SJCRH30 (cell line): ENCODE measurements at places on chromosomes 2 and 18. TPM values are rescaled to one million over a fixed set of nuclear protein-coding genes. Genes with fewer than 3 reads are reported as not detected.

DNA sequence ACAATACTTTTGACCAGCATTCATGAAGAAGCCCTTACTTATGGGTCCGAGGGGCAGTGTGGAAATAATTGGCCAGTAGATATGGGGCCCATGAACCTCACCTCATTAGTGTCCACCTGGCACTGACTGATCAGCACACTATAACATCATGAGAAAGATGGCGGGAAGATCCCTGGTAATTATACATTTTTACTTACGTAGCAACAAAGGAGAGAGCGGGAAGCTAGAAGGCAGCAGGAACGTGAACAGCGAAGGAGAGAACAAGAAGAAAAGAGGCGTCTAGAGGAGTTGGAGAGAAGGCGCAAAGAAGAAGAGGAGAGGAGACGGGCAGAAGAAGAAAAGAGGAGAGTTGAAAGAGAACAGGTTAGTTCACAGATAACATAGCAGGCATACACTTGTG lies 136.0 kb upstream of the IL1R2 start:
- no peak overlapping the region for H3K4me3 ChIP-seq
- no peaks in the 10 kb centered on the region for H3K27me3 ChIP-seq
- H3K4me1 ChIP-seq, result no peaks in the 10 kb centered on the region; the same call in 1 of the 2 replicates
- no peak for DNase-seq
- peaks cover 62% of the 10 kb centered on the region for H3K36me3 ChIP-seq
- no peak overlapping the region for H3K27ac ChIP-seq

- no peaks in the 10 kb centered on the region for H3K27me3 ChIP-seq
- no peaks in the 10 kb centered on the region for H3K4me1 ChIP-seq
- H3K4me3 ChIP-seq, result no peak overlapping the region
- H3K36me3 ChIP-seq, result no peaks in the 10 kb centered on the region
- no peak overlapping the region for H3K27ac ChIP-seq
Observed at GRCh38 chr2:187959821-187960220, 331.9 kb upstream of the GULP1 start.

DNA sequence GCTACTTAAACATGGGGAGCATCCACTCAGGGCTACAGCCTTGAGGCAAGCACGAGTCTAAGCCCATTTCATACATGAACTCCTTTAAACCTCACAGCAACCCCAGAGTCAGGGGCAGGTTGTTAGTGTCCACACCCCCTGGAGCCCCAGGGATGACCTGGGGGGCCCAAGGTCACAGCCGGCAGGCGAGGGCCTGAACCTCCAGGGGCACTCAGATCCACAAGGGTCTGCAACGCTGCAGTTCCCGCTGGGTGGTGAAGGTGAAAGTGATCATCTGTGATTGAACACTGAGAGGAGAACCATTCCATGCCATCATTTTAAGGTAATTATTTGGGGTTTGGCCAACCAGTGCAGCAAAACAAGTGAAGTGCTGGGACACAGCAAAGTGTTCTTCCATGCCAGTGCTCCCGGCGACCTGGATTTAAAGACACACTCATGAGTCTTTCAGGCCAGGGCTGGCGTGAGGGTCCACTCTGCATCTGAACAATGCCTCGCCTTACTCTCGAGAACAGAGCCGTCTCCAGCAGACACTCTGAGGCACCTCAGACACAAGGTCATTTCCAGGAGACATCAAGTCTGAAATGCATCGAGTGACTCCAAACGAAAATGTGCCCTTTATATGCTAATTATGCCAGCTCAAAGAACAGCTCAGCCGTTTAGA lies 61.6 kb upstream of the SNTG2 start:
- no peaks in the 10 kb centered on the region for H3K27me3 ChIP-seq
- peak overlapping the region; percentile 69; the same call in 1 of the 2 replicates for H3K27ac ChIP-seq
- H3K36me3 ChIP-seq, result no peaks in the 10 kb centered on the region
- DNase-seq, result no peak

HOXD12 gene
- 0.10 TPM in 1 of 2 replicates, not detected in the other for total RNA-seq

EVA1A gene
- not detected in 2 replicates for total RNA-seq

ADD2 gene
- total RNA-seq, result 0.08 and 0.13 TPM in 2 replicates

RAPGEF4 gene
- 5.1 and 6.1 TPM in 2 replicates for total RNA-seq

INPP1 gene
- 27.2 and 35.0 TPM in 2 replicates for total RNA-seq

SLC5A7 gene
- not detected in 2 replicates for total RNA-seq

CHST10 gene
- 20.0 and 27.4 TPM in 2 replicates for total RNA-seq

DNA sequence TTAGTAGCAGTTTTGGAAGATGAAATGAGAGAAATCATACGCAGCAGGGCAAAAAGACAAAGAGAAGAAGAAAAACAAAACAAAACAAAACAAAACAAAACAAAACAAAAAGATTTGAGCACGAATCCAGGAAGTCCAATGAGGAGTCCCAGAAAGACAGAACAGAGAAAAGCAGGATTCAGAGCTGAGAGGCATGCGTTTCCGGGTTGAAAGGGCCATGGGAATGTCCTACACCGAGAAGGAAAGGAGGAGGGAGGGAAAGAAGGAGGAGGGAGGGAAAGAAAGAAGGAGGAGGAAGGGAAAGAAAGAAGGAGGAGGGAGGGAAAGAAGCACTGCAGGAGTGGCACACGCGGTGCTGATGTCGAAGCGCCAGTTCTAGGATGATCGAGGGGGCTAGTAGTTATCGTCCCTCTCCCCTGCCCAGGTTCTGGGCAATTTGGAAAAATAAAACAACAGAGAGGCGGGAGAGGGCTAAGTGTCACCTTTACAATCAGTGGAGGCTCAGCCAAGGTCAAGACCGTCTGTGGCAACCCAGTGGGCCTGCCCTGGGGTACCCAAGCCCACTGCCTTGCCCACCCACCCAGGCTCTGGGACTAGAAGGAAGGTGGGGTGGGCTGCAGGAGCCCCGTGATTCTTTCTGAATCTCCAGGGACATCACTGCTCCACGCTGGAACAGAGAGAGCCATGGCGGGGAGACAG lies 68.4 kb downstream of the TWIST2 start:
- H3K27me3 ChIP-seq, result peaks cover 8% of the 10 kb centered on the region

GRCh38 chr2:69012310-69013141 lies 453 bp upstream of the ANTXR1 start:
- peaks cover 15% of the 10 kb centered on the region for H3K4me1 ChIP-seq
- peak overlapping the region; percentile 98 for H3K4me3 ChIP-seq
- no peaks in the 10 kb centered on the region for H3K27me3 ChIP-seq
- peak; percentile 88 for DNase-seq
- peak overlapping the region; percentile 84 for H3K27ac ChIP-seq

DNA sequence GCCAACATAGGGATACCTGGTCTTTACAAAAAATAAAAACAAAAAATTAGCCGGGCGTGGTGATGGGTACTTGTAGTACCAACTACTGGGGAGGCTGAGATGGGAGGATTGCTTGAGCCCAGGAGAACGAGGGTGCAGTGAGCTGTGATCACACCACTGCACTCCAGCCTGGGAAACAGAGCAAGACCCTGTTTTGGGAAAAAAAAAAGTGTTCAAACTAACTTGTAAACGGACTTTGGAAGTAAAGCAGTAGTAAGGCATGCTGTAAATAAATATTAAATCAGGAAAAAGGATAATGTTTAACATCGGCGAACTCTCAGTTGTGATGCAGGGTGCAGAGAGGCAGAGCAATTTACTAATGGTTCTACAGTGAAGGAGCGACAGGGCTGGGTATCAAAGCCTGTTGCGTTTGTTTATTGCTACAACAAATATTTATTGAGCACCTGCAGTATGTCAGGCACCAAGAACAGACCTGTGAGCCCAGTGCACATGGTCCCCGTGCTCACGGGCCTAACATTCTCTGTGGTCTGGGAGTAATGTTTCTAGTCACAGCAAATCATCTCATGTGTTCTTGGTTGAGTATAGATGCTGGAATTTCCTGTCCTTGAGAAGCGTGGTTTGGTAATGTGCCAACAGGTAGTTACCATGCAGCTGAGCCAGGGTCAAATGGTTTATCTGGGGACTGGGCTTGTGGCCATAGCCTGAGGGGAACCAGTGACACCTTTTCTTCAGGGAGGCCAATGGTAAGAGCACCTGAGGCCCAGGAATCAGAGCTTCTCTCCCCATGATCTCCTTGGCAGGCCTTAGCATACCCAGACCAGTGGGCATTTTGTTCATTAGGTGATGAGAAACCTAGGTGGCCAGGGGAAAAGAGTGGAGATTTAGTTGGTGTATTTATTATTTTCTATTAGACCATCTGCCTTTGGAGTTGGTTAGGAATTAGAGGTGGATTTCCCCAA lies 27.9 kb upstream of the GREB1 start:
- no peak overlapping the region for H3K27ac ChIP-seq
- no peak overlapping the region for H3K4me3 ChIP-seq
- H3K36me3 ChIP-seq, result no peaks in the 10 kb centered on the region
- H3K4me1 ChIP-seq, result peaks cover 28% of the 10 kb centered on the region
- no peaks in the 10 kb centered on the region for H3K27me3 ChIP-seq
- DNase-seq, result peak; percentile 35

CAPN14 gene
- total RNA-seq, result not detected in 2 replicates

DNA sequence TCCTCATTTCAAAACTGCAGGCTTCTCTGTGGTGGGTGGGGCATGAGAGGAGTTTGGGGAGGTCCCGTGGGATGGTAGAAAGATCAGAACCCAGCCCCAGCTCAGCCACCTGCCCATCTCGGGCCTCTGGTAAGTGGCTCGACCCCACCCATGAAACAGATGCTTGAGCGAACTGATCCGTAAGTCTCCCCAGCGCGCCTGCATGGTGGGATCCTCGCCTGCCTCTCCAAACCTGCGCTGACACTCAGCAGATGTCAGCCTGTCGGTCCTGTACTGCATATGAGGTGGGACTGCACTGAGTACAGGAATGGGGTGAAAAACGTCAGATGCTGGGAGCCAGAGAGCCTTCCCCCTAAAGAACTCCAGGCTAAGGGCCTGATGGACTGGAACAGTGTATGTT lies 15.9 kb upstream of the RPL31 start:
- DNase-seq, result no peak
- peaks cover 11% of the 10 kb centered on the region for H3K27me3 ChIP-seq
- H3K4me1 ChIP-seq, result no peaks in the 10 kb centered on the region
- no peaks in the 10 kb centered on the region for H3K36me3 ChIP-seq
- H3K27ac ChIP-seq, result no peak overlapping the region

TEKT4 gene
- not detected in 2 replicates for total RNA-seq

GRCh38 chr18:58541789-58542425 lies 87.0 kb downstream of the ALPK2 start:
- H3K4me3 ChIP-seq, result no peak overlapping the region
- peak overlapping the region; percentile 26 for H3K27ac ChIP-seq
- peaks cover 3% of the 10 kb centered on the region for H3K4me1 ChIP-seq
- no peaks in the 10 kb centered on the region for H3K36me3 ChIP-seq

- DNase-seq, result no peak
- H3K36me3 ChIP-seq, result no peaks in the 10 kb centered on the region
- no peak overlapping the region for H3K27ac ChIP-seq
- H3K4me3 ChIP-seq, result no peak overlapping the region
- no peaks in the 10 kb centered on the region for H3K27me3 ChIP-seq
- 0 out of 2 replicates have a peak, but pooled peaks cover 4% of the 10 kb centered on the region for H3K4me1 ChIP-seq
Observed at GRCh38 chr2:201985728-201986462, 47.8 kb upstream of the FZD7 start.

DNA sequence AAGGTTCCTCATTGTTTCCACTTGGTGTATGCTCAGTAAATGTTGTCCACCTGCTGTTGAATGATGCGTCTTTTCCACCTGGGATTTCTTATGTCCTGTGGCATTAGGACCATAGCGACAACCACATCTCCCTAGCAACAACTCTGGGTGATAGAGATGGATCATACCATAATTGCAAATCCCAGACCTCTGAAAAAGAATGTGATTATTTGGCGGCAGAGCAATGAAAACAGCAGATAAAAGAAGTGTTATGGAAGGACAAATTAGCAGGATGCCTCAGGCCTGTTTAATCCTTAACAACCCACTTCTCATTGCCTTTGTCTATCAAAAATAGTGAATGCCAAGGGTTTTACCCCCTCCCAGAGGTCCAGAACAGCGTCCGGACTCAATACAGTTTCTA lies 278.9 kb downstream of the TSN start:
- H3K27me3 ChIP-seq, result no peaks in the 10 kb centered on the region
- no peaks in the 10 kb centered on the region for H3K36me3 ChIP-seq
- H3K4me1 ChIP-seq, result no peaks in the 10 kb centered on the region
- H3K27ac ChIP-seq, result no peak overlapping the region

HRH4 gene
- not detected in 2 replicates for total RNA-seq

IL1B gene
- total RNA-seq, result not detected in 2 replicates

CHRNG gene
- total RNA-seq, result 25.2 and 36.6 TPM in 2 replicates

- no peak overlapping the region for H3K4me3 ChIP-seq
- peak; percentile 55 for DNase-seq
- H3K36me3 ChIP-seq, result peaks cover 7% of the 10 kb centered on the region
- H3K4me1 ChIP-seq, result no peaks in the 10 kb centered on the region
Observed at GRCh38 chr2:161223139-161223732, 63.0 kb downstream of the TANK start.

SCN9A gene
- total RNA-seq, result 4.3 and 4.7 TPM in 2 replicates

BMPR2 gene
- total RNA-seq, result 17.8 and 23.7 TPM in 2 replicates

- no peaks in the 10 kb centered on the region for H3K27me3 ChIP-seq
- DNase-seq, result no peak
- H3K4me3 ChIP-seq, result no peak overlapping the region
Observed at GRCh38 chr18:58535340-58536201, 93.3 kb downstream of the ALPK2 start.

SERPINB10 gene
- total RNA-seq, result not detected in 2 replicates

GRCh38 chr2:119206201-119206600 lies 17.4 kb upstream of the STEAP3 start:
- 0 out of 2 replicates have a peak, but pooled peaks cover 3% of the 10 kb centered on the region for H3K27me3 ChIP-seq
- no peaks in the 10 kb centered on the region for H3K36me3 ChIP-seq
- H3K4me3 ChIP-seq, result no peak overlapping the region
- no peak for DNase-seq
- H3K27ac ChIP-seq, result no peak overlapping the region
- H3K4me1 ChIP-seq, result 0 out of 2 replicates have a peak, but pooled peaks cover 5% of the 10 kb centered on the region

NT5C1B gene
- not detected in 2 replicates for total RNA-seq

DNA sequence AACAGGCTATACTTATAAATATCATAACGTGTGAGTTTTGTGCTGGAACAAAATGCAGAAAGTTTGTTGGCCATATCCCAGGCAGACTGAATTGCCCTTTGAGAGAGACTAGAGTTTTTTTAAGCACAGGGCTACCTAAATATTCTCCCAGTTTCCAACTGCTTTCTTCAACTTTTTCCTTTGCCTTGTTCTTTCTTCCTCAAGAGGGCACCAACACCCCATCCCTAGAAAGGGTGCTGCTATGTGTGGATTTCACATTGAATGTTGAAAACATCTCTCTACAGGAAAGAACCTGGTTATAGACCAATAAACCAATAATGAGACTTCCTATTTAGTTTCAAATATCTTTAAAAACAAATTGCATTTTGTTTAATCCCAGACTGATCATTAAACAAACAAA lies 87.9 kb downstream of the ICOS start:
- H3K27me3 ChIP-seq, result no peaks in the 10 kb centered on the region
- H3K4me3 ChIP-seq, result no peak overlapping the region
- DNase-seq, result peak; percentile 17
- peaks cover 13% of the 10 kb centered on the region; the same call in 1 of the 2 replicates for H3K4me1 ChIP-seq

SALL3 gene
- total RNA-seq, result not detected in 2 replicates
